GM20000 (cell line): ENCODE measurements at places on chromosomes 13 and 19.
A peak's percentile ranks its signal among the peaks of the same experiment; 100 is the strongest.

DNA sequence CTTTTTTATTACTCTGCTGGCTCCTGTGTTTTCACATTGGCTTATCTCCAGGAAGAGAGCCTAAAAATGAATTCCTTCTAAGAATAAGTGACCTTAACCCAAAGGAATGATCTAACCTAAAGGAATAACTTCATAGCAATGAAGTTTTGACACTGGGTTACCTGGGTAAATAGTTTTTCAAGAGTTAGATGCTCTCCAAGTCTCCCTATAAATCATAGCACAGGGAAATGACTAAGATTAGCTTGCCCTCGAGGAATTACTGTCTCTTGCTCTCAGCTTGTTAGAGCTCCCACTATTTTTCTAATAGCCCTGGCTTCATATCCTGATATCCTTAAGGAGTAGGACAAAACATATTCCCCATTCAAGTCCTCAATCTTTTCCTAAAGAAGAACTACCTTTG, 66.3 kb downstream of the SPRY2 start:
- no peak for DNase-seq

DNA sequence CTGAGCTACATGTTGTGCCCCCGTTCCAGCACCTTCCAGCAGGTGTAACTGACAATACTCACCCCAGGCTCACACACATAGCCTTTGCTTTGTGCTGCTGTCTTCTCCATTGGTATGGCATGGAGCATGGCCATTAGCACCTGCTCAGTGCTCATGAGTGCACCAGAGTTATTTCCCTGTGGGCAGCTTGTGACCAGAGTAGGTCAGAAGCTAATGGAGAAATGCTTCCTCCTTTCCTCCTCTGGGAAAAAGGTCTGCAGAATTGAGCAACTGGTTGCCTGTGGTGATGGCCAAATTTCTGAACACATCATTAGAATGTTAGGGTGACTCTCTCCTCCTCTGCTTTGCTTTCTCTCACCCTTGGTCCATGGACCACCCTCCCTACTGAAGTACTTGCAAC, 344.5 kb upstream of the TMTC4 start:
- DNase-seq, result no peak

DNA sequence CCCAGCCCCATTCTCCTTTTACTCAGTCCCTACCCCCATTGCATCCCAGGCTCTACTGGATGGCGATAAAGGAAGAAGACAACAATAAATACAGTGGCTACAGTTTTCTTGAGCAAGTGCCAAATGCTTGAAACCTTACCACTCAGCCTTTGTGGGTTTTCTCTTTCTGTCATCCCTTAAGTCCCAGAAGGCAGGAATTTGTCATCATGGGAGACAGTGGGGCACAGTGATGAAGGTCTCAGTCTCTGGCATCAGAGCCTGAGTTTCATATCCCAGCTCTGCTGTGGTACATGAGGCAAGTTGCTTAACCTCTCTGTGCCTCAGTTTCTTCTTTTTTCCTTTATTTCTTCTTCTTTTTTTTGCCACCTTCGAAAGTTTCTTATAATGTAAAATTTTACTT, 5.1 kb upstream of the COMP start:
- DNase-seq, result no peak

DNA sequence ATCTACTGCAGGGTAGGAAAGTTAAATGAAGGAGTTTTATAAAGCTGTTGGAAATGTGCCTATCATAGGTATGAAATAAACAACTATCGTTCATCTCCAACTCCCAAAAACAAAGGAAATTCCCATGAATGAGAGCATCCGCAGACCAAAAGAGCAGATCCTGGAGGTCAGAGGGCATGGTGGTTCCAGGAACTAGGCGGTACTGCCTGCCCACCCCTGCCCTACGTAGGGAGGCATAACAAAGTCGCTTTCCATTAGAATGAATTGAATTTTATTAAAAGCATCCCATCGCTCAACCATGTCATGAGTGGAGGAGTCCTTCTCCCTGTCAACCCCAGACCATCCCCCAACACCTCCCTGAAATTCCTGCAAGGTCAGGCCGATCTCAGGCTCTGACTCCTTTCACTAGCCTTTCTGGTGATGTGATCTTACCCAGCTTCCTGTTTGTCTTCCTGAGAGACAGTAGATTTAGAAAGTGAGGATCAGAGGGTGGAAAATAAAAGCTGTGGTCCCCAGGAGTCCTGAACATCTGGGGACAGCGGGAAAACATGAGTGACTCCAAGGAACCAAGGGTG, at the start of gene CLEC4M:
Gene CLEC4M (plus strand): TSS at position 525 of the 575 bp plus-strand sequence. CDS start 24 bp downstream, at position 549.
- no peak for DNase-seq

- no peak for DNase-seq
These were observed 259.2 kb upstream of the TMTC4 start for GRCh38 chr13:100933841-100934240.

DNA sequence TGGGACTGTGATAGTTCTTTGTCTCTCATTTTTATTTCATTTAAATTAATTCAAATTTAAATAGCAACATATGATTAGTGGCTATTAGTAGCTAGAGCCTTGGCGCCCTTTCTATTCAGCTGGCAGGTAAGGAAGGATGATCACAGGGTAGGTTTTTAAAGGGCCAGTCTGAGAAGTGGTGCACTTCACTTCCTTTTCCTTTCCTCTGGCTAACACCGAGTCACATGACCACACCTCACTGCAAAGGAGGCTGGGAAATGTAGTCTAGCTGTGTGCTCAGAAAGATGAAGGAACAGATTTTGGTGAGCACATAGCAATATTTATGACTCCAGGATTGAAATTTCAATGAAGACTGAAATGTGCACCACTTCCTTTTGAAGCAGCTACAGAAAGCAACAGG, 128.7 kb downstream of the TSHZ3 start:
- no peak for DNase-seq

DNA sequence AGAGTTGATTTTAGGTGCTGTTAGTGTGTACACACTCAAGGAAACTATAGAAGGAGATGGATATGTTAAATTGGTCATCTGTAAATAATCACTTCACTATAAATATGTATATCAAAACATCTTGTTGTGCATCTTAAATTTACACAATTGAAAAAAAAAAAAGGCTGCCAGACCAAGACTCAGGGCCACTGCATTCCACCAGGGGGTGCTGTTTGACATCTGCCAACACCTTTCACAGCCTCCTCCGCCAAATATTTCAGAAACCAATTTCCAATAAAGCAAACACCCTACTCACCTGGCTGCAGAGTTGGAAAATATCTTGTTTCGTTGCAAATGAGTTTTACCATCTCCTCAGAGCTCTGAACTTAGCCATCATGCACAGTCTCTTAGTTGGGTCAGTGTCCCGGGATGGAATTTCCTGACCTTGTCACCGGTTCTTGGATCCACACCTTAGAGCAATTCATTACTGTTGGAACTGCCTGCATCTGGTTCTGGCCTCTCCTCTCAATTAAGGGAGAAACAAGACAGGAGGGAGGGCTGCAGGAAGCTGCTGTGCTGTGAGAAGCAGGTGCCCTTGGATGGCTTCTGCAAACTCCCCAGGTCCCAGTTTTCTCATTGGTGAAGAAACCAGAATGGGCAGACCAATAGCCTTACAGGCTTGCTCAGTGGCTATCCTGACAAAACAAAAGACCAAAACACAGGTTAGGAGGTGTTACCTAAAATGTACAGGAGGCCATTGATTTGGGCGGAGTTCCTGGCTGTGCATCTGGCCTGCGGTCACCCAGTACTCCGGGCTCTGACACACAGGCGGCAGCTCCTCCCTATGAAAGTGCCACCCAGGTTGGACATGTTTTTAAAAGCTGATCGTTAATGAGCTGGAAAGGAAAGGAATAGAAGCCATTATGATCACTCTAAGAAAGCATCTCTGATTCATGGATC, 746.6 kb downstream of the UQCRFS1 start:
- peak; percentile 48 for DNase-seq

DNA sequence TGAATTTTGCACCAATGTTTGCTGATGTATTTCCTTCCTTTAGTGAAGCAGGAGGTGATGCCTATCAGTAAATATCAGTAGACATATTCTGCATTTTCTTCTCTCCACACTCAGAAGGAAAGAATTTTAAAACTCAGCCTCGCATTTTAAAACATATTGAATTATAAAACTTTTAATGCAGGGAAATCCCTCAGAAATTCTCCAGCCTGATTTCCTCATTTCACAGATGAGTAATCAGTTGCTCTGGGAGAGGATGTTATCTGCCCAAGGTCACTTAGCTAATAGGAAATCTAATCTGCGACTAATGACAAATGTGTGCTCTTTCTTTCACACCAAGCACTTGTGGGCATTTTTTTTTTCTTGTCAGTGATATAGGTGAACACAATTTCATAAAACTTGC, 320.6 kb downstream of the ITGBL1 start:
- no peak for DNase-seq

DNA sequence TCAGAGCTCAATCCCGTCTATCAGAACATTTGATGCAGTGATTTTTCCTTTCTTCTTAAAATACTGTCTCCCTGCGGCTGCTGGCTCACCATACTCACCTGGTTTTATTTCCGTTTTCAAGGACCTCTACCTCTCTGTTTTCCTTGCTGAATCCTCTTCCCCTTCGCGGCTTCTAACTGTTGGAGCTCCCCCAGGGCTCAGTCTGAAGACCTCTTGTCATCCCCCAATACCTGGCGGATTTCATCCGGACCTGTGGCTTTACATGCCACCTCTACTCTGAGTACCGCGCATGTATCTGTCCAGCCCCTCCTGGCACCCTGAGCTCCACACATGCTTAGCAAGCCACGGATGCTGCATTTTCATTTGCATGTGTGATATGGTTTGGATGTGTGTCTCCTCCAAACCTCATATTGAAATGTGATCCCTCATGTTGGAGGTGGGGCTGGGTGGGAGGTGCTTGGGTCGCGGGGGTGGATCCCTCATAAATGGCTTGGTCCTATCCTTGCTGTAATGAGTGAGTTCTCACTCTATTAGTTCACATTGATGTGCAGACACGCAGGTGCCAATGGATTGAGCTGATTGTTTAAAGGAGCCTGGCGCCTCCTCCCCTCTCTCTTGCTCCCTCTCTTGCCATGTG, 106.2 kb upstream of the LSM14A start:
- DNase-seq, result no peak

DNA sequence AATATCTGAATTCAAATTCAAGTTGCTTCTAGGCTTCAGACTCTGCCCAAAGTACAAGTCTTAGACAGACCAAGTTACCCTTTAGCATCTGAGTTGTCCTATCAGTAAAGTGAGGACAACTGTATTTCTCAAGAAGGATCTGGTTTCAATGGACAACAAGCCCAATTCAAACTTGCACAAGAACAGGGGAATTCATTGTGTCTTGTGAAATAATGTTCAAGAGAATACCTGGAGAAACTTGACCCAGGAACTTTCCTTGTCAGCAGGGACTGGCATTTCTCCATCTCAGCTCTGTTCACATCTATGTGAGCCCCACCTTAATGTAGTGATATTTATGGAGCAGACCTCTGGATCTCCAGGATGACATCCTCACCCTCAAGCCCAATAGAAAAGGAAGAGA, 894.9 kb upstream of the SLC10A2 start:
- no peak for DNase-seq

GRCh38 chr13:75738841-75739240, 102.7 kb downstream of the LMO7 start:
- no peak for DNase-seq

- no peak for DNase-seq
These were observed 64.2 kb downstream of the LNX2 start for GRCh38 chr13:27556109-27556508.

GRCh38 chr19:2327773-2328400, 499 bp downstream of the LSM7 start:
- DNase-seq, result peak; percentile 89

DNA sequence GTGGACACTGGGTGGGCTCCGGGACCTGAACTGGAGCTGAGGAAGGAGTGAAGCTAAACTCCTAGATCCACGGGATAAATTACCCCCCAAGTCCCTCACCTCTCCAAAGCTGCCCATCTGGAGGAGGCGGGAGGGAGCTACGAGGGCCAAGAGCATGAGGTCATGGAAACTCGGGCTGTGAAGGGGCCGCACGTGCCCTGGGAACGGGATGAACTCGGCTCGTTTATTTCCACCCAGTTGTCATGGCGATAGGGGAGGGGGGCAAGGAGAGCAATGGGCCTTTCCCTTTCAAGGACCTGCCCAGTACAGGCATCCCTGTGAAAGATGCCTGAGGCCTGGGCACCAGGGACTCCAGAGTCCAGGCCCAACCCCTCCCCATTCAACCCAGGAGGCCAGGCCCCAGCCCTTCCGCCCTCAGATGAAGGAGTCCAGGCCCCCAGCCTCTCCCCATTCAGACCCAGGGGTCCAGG, 3.8 kb downstream of the PPP1R12C start:
- peak; percentile 61 for DNase-seq

DNA sequence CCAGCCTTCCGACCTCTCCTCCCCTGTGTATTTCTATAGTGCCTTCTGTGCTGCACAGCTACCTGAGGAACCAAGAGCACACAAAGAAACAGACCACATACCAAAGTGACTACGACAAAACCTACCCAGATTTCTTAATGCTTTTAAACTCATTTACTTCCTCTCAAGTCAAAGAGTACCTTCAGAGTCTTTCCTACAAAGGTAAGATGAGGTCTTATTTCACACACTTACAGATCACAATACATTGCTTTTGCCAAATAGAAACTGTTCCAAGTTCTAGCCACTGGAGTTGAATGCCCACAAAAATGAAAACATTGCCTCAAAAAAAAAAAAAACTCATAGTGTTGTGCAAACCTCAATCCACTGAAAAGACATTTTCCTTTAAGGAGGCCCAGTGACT, 36.4 kb downstream of the TEX26 start:
- no peak for DNase-seq

DNA sequence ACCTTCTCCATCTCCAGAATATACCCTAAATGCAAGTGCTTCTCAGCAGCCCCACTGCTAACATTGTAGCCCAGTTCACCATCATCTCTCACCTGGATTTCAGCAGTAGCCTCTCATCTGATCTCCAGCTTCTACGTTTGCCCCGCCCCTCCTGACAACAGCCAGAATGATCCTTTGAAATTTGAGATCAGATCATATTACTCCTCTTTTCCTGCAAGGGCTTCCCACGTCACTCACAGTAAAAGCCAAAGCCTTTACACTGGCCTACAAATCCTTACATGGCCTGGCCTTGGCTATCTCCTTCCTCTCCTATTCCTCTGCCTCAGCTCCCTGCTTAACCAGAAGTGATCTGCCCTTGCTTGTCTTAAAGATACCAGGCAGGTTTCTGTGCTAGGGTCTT, 94.3 kb upstream of the NBEA start:
- no peak for DNase-seq

- peak; percentile 84 for DNase-seq
These were observed 20.3 kb upstream of the AKT2 start for GRCh38 chr19:40305403-40305802.

- DNase-seq, result no peak
These were observed 9.3 kb upstream of the FRY start for GRCh38 chr13:32022311-32022710.

GRCh38 chr19:48513289-48514122, 1.9 kb upstream of the LMTK3 start:
- DNase-seq, result peak; percentile 87

DNA sequence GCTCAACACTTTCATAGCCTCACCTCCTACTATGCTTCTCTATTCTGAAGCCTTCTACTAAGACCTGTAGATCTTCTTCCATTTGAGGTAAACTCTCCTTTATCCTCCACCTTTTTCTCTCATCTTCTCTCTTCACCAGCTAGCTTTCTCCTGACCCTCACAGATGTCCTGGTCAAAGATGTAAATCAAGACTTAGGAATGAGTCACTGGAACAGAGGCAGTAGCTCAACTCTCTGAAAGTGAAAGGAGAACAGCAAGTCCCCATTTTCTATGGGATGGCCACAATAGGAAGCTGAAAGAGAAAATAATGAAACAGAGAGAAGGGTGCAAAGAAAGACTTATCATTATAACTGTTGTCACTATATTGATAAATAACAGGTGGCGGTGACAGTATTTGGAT, 86.1 kb upstream of the DOCK9 start:
- DNase-seq, result no peak

- no peak for DNase-seq
These were observed 2.8 kb upstream of the USF2 start for GRCh38 chr19:35265900-35266519.
